ENCODE measurements at places on chromosomes 6 and 20.

GRCh38 chr20:33553516-33553915, 63.6 kb downstream of the CBFA2T2 start:
- DNase-seq, result no peak

- DNase-seq, result no peak
Measured at GRCh38 chr6:106608080-106608668, 21.1 kb downstream of the RTN4IP1 start.

DNA sequence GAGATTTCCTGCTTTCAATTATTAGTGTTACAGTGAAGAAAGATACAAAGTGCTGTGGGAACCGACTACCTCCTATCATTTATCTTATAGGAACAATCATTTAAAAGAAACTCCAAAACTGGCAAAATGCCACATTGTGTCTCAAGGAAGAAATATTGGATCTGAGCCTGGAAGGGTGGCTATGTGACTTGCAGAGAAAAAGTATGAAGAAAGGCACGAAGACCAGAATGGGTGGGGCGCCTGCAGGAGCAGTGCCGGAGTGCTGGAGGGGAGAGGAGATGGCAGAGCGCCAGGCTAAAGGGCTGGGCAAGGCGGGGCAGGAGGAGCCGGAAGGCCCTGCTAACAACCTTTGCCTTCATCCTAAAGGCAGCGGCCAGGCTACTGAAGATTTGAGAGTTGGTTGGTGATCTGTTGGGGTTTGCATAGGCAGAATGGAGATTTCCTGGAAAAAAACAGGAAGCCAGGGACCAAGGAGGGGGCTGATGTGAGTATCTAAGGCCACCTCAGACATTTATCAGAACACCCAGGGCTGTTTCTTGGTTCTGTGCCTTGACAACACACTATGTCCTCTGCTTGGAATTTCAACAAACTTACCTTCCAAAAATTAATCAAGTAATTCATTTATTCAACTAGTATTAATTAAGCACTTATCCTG, 125.6 kb downstream of the MAFB start:
- DNase-seq, result no peak

DNA sequence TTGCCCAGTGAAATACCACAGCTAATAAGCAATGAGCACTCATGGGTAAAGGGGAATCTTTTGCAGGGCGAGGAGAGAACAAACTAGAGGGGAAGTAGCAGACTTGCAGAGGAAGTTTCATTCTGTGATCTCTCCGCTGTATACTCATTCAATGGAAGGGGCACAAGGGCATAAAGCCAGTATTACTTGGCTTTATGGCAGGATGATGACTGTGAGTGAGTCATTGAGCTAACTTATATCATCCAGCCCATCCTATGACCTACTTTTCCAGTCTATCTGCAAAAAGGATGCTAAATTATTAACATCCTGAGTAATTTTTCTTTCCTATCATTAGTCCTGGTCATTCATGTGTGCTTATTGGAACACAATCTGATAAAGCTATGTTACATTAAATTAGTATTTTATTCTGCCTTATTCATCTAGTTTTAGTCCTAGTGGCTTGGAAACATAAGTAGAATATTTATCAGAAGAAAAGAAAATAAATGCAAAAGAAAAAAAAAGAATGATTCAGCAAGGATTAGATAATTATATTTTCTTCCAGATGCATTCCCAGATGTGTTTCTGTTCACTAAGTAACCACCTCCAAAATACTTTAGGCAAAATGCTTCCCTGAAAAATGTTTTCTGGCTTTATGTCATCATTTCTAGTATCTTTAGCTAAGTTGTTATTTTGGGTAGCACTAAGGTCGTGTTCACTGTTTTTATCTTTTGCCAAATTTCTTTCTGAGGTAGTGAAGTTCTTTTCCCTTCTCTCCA, 471.7 kb downstream of the CDKAL1 start:
- DNase-seq, result no peak

DNA sequence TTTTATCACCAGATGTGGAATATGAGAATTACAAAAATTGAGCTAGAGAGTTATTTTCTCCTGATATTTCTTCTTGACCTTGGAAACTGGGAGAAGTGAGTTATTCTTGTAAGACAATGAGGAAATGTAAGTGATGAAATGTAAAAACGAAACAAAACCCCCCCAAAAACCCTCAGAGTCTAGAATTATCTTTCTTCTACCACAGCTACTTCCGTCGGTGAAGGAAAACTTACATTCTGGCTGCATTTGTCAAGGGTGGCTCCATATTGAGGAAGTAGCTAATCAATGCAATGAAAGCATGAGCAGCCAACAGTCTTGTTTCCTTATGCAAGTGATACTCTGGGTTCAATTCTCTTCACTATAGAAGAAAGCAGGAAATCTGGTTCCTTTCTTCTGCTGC, 661.7 kb upstream of the CITED2 start:
- DNase-seq, result no peak

DNA sequence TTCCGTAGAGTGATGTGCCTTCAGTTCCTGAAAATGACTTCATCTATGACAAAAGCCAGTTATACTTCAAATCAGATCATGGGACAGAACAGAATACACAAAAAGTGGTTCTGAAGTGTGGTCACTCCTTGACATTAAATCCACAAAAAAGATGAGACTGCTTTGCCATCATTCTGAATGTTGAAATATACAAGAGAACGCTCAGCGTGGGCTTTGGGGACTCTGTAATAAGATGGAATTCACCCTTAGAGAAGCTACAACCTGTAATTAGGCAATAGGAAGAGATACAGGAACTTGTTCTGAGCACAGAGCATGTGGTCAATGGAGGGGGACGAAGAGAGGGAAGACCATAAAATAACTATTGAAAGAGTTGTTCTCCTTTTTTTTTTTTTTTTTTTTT, 184.3 kb downstream of the CARMIL1 start:
- DNase-seq, result no peak

GRCh38 chr20:1341561-1342265, 12.8 kb upstream of the SDCBP2 start:
- no peak for DNase-seq

- no peak for DNase-seq
Measured at GRCh38 chr6:111669326-111669725, 63.6 kb upstream of the TRAF3IP2 start.

DNA sequence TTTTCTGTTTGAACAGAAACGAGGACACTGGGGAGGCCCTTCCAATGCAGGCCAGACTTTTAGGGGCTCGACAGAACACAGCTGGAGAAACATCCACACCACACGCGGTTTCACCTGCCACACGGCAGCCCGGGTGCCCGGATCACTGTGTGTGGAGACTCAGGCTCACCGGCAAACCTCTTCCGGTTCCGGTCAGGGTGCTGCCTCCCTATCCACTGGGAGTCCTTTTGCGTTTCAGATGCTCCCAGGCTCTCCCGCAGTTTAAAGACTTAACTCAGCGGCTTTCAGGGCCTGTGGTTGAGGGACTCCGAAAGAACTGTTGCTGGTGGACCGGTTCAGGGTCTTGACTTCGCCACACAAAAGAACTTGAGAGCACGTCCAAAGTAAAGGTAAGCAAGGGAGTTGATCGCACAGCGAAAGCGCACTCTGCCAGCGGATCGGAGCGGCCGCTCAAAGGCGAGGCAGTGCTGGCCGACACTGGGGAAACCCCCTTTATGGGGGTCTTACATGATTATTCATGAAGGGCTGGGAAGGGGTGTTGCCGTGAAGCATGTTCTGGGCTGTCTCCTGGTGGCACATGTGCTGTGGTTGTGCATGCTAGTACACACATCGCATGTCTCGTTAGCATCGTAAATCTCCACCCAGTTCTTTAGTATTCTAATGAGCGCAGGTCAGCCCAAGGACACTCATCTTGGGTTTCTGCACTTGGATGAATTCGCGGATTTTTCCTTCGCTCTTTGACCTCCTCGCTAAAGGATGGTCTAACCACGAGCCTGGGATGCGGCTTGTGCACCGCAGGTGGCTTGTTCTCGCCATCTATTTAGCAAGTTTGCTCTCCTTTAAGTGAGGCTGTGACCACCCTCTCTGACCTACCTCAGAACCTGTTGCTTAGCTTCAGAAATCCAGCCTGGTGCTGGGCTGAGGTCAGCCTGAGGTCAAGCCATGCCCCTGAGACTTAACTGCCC, 180.3 kb downstream of the CDH26 start:
- DNase-seq, result peak; percentile 6

DNA sequence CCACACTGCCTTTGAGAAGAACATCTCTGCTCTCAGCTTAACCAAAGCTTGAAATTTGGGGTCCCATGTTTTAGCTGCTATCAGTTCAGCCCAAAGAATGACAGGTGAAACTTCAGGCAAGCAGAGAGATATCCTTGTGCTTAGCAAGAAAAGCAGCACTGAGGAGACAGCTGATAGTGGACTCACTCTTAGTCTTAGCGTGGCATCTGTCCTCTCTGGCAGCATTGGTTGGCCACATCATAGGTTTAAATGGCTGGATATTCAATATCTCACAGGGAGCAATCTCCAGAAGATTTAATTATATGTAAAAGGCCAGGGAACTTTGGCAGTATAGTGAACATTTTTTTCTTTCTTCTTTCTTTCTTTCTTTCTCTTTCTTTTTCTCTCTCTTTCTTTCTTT, 131.1 kb upstream of the SGK1 start:
- DNase-seq, result no peak

DNA sequence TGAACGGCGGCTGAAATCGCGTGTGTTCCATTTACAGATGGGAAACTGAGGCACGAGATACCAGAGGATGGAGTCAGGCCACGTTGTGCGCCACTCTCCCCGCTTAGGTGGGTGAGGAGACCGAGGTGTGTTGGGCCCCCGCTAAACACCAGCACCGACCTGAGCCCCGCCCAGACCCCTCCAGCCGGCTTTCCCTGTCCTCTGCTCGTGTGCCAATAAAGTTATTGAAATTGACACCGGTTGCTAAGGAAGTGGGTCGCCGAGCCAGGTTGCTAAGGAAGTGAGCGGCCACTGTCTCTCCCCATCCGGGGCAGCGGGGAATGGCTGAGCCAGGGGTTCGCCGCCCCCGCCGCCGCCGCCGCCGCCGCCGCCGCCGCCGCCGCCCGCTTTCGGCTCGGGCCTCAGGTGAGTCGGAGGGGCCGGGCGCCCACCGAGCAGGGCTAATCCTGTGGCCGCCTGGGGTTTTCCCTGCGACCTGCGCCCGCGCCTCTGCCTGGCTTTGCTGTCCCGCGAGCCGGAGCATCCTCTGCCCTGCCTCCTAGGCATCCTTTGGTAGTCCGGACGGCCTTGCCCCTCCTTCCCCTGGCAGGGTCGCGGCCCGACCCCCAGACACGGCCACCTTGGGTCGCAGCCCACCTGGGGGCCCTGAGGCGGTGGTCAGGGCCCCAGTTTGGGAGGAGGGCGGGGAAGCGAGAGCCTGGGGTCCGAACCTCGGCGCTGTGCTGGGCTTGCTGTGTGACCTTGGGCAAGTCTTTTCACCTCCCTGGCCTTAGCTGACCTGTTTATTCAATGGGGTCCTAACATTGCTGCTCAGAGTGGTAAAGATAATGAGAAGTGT, at the start of gene KIF3B:
Gene KIF3B, plus strand, starts transcription at position 291 of the 838 bp plus-strand sequence. CDS start 32,127 bp downstream, outside the sequence.
- peak; percentile 62 for DNase-seq

GRCh38 chr20:37424062-37424851, 78.3 kb downstream of the SRC start:
- DNase-seq, result no peak

- no peak for DNase-seq
Measured at GRCh38 chr20:40329321-40329720, 359.7 kb downstream of the MAFB start.

DNA sequence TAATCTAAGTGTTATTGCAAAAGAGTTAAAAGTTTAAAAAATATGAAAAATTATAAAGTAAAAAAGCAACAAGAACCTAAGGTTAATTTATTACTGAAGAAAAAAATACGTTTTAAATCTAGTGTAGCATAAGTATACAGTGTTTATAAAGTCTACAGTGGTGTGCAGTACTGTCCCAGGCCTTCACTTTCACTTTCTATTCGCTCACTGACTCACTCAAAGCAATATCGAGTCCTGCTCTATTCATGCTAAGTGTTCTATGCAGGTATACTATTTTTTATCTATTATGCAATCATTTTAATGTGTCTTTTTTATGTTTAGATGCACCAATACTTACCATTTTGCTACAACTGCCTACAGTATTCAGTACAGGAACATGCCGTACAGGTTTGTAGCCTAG, 113.0 kb downstream of the MANEA start:
- DNase-seq, result no peak

DNA sequence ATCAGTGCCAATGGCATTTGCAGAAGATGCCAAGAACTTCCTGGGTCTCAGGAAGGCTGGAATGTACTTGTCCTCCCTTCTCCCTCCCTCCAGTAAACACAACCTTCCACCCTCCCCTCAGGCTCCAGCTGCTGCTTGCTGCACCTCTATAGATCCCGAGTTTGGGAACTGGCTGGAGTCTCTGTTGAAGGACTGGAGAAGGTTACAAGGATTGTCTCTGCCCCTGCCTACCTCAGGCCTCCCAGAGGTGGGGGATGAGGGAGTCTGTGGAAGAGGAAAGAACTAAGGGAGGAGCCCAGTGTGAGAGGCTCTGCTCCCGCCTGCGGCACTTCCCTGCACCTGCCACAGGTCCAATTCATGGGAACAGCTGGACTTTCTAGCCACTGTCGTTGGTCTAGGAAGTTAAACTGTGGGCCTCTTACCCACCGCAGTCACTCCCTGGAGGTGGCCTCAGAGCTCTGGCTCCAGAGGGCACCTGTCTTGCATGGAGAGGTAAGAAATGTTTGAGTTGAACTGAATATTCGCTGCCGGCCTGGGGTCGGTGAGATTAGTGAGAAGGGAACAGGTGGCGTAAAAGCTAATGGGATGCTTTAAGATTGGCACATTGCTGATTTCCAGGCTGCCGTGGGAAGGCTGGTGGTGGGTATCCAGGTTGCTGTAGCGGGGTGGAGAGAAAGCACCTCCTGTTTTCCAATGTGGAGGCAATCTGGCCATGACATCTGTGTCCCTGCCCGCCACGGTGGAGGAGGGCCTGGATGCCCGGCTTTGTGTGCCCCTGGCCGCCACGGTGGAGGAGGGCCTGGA, 54.3 kb downstream of the PPP1R14C start:
- DNase-seq, result no peak

DNA sequence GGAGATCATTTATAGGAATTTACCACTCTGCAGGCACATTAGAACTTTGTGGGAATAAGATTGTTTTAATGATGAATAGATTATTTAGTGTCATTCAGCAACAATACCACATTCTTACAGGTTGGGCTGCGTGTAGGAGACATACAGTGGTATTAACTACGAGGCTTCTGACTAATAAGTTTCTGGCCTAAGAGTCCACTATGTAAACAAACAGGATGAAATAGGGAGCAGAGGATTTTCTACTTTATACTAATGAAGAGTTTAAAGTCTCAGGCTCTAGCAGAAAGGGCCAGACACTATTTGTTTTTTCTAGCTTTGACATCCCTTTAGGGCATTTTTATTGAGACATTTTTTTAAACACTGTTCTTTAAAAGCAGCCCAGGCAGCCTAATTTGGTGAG, 75.6 kb downstream of the SLC24A3 start:
- DNase-seq, result no peak

Measured in bone marrow (tissue), 2 donors.